ENCODE measurements at places on chromosomes 1 and 21.

GRCh38 chr1:117585086-117585485 is 20.8 kb upstream of the TENT5C start:
- DNase-seq = no peak

GRCh38 chr1:199685369-199685768 is 342.1 kb upstream of the NR5A2 start:
- DNase-seq = no peak

DNA sequence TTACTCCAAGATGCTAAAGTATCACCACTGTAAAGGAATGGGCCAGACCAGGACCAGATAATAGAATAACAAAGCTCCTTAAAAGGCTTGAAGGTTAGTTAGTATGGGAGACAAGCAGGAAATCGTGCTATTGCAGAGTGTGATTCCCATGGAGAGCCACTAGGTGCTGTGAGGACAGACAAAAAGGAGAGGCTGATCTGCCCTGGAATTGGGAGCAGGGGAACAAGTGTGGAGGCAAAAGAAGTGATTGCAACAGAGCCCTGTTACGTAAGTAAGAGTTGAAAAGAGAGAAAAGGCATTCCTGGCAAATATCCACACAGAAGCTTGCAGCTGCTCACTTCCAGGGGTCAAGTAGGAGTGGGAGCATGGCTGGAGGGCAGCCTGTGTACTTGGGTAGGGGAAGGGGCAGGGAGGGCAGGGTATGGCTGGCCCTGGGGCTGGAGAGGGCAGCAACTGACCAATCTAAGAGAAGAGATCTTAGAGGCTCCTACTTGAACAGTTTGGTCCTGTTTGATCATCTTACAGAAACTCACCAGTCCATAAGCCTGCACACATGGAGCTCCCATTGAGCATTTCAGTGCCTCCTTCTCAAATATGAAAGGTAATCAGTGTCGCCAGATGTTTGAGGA is 207.7 kb upstream of the GJB5 start:
- DNase-seq = no peak

- no peak for DNase-seq
Measured at GRCh38 chr1:110070671-110071242, at the start of gene ALX3. TSS of gene ALX3 (minus strand) at chr1:110070672. CDS start at chr1:110070612, 60 bp downstream.

GRCh38 chr21:24941316-24942185 is 665.7 kb downstream of the MRPL39 start:
- DNase-seq = no peak

- no peak for DNase-seq
Measured at GRCh38 chr21:17343055-17343454, 169.8 kb upstream of the CXADR start.
